ENCODE measurements at places on chromosomes 1 and 21.

DNA sequence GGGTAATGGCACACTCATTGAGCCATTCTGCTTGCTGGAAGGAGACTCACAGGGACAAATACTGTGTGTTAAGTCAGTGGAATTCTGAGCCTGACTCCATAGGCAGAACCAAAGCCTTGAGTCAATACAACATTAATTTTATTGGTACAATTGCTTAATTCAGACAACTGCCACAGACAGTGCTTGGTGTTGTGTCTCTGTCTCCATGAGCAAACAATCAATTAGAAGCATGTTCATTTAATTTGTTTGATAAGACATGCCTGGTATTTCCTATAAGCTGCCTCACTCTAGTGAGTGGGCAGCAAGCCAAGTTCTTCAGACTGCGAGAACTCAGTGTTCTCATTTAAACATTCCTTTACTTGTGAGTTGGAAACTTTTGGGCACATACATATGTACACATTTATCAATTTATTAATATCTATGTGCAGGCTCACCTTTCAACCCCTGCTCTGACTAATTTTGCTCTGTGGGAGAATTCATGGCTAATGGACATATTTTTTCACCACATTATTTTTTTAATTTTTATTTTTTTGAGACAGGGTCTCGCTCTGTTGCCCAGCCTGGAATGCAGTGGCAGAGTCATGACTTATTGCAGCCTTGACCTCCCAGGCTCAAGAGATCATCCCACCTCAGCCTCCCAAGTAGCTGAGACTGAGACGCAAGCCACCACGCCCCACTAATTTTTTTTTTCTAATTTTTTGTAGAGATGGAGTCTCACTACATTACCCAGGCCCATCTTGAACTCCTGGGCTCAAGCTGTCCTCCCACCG lies 4.5 kb upstream of the SRSF10 start:
- no peak for DNase-seq

GRCh38 chr1:6486433-6487011 lies 4.9 kb downstream of the PLEKHG5 start:
- DNase-seq, result peak; percentile 88

DNA sequence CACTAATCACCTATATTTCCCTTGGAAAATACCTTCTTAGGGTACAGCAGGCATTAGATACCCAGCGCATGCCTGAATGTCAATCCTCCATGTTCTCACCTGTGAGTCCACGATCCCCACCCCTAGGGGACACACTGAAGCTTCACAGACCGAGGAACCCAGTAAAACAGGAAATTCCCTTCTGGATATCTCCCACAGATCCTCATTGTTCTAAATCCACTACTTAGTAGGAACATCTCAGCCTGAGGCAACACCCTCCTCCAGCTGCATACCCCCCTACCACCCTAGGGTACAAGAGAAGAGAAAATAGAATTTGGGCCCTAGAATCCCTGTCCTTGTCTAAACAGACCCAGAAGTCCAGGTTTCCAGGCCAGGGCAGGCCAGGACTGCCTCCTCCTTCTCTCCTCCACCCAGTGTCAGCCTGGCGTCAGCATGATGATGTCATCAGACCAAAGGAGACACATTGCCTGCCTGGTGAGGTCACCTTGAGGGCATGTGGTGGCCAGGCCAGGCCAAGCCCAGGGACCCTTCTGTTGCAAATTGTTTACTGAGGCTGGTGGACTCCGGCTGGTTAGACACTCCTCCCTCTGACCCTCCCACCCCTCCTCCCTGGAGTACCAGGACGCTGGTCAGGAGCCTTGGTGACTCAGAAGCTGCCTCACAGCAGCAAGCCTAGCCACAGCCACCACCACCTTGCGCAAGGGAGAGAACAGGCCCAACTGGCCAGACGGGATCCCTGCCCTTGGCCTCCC lies 6.2 kb downstream of the NECTIN4 start:
- DNase-seq, result no peak

GRCh38 chr1:45393718-45394302 lies 53.6 kb upstream of the MUTYH start:
- no peak for DNase-seq

GRCh38 chr1:36709869-36710481 lies 227.3 kb upstream of the CSF3R start:
- DNase-seq, result no peak

DNA sequence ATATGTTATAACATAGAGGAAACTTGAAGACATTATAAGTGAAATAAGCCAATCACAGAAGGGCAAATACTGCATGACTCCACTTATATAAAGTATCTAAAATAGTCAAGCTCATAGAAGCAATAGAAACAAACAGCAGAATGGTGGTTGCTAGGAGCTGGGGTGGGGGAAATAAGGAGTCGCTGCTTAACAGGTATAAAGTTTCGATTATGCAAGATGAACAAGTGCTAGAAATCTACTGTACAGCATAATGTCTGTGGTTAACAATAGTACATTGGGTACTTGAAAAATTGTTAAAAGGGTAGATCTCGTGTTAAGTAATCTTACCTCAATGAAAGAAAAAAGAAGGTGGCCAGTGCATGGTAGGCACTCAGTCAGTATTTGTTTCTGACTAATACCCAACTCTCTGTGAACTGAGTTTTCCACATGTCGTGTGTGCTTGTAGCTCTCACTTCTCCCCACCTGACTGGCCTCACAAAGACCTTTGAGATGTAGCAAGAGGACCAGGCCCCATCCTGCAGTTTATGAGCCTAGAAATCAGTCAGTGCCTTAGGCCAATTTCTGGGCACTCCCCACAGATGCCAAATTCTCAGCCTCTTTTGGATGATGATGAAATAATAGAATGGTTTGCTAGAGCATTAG lies 14.7 kb upstream of the SPRR5 start:
- no peak for DNase-seq

- no peak for DNase-seq
Observed at GRCh38 chr1:2320760-2321667, 70.3 kb downstream of the MORN1 start.

GRCh38 chr1:241391926-241392710 lies 35.1 kb upstream of the RGS7 start:
- no peak for DNase-seq

GRCh38 chr1:12594966-12595756 lies 22.8 kb downstream of the DHRS3 start:
- no peak for DNase-seq

DNA sequence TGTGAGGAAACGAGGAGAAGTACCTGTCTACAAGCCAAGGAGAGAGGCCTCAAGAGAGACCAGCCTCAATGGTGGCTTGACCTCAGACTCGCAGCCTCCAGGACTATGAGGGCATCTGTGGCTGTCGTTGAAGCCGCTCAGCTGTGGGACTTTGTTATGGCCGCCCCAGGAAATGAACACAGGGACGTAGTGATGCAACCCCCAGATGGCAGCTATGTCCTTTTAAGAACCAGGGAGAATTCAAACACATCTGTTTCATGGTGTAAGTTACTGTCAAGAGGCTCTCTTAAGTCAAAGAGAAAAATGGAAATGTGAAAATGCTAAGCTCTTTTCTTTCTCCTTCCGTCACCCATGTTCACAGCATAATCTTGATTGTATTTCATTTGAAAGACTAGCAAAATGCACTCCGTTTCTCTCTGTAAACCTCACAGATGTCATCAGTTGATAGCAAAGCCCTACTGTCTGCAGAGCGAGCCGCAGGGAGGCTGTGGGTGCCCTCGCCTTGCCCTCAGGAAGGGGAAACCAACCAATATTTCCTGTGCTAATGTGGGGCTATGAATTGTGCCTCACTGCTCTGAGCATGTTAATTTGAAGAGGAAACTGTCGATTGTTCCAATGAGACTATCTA lies 21.3 kb downstream of the UBASH3A start:
- peak; percentile 58 for DNase-seq

DNA sequence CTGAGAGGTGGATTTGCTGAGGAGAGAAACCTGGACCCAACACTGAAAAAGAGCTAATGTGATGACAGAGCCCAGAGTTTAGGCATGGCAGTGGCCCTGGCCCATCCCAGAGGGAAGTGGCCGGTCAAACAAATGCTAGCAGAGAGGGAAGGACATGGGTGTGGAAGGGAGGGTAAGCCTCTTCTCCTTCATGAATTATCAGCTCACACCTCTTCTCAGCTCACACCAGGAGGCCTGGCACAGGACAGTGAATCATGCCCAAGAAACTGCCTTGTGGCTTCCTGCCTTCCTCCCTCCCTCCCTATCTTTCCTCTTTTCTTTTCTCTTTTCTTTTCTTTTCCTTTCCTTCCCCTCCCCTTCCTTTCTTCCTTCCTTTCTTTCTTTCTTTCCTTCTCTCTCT lies 1.3 kb upstream of the SPRR3 start:
- DNase-seq, result no peak

DNA sequence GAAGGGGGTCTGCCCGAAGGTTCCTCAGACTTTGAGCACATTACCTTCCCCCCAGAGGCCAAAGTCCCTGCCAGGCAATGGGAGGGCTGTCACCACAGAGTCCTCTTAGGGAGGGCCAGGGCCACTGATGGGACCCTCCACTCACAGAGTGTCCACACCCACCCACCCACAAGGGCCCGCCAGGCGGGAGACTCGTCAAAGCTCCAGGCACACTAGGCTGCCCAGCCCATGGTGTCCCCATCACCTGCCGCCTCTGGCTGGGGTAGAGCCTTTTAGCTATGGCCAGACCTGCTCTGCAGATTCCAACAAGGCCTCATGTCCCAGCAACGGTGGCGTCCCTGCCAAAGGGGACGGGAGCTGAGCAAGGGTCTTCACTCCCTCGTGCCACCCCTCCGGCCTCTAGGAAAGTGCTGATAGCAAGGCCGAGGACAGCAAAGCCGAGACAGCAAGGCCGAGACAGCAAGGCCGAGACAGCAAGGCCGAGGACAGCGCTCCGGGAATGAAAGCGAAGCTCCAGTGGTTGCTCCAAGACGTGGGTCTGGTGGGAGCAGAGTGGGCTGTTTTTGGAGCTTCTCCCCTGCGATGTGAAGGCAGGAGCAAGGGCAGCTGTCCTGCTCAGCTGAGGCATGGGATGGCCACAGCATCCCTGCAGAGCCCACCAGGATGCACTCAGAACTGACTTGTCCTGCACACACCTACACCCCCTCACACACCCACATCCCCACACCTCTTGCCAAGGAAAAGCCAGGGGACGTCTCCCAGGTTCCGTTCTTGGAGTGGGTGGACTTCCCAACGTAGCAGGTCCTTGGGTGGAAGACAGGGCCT lies 123.4 kb downstream of the CRYAA start:
- DNase-seq, result no peak

- no peak for DNase-seq
Observed at GRCh38 chr1:79042117-79042516, 35.6 kb upstream of the ADGRL4 start.

- DNase-seq, result peak; percentile 12
Observed at GRCh38 chr1:93817819-93818569, 61.0 kb downstream of the DNTTIP2 start.

GRCh38 chr1:213934649-213935048 lies 53.1 kb upstream of the PROX1 start:
- DNase-seq, result no peak

DNA sequence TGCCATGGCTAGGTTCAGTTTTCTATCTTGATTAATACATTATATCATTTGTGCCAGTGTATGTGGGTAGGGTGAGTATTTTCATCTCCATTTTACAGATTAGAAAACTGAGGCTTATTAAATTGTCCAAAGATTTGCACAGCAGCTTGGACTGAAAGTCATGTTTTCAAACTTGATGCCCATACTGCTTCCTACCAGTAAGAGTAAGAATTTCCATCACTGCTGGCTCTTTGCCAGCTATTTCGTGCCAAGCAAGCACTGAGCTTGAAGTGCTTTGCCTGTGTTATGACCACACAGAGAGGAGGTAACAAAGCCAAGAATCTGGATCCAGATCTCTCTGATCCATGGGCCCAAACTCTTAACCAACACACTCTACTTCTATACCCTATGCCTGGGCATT lies 295.0 kb downstream of the VAV3 start:
- no peak for DNase-seq
